Activated CD4-positive, alpha-beta memory T cell treated with anti-CD3 and anti-CD28 coated beads, Interleukin-2, amount 10 ng/mL, durations not matched to agents 7 days and 5 days (primary cell): ENCODE measurements at places on chromosomes 2 and 18. TPM values are rescaled to one million over a fixed set of nuclear protein-coding genes. Genes with fewer than 3 reads are reported as not detected.

GRCh38 chr2:183995632-183996031 lies 602.7 kb upstream of the ZNF804A start:
- H3K4me1 ChIP-seq = no peaks in the 10 kb centered on the region
- H3K36me3 ChIP-seq = no peaks in the 10 kb centered on the region
- no peak overlapping the region for H3K27ac ChIP-seq
- no peaks in the 10 kb centered on the region for H3K27me3 ChIP-seq
- no peak for DNase-seq
- no peak overlapping the region for H3K4me3 ChIP-seq

The TMEM237 gene
- 15.2 TPM for total RNA-seq

The KIAA2012 gene
- not detected for total RNA-seq

The CFAP65 gene
- total RNA-seq = not detected

DNA sequence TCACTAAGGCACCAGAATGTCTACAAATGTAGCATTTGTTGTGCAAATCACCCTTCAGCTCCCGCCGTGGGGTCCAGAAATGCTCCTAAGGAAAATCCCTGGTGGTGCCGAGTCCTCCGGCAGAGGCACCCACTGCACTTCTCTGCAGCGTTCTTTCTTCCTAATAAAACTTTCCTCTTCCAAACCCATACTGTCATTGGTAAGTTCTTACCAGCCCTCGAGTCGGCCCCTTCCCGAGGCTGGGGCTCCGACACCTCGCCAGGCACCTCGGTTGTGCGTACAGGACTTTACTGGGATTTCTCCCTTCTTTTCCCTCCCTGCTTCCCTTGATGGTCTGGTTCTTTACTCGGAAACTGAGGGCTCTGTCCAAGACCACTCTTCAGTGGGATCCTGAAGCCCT lies 10.3 kb upstream of the AGXT start:
- H3K36me3 ChIP-seq = no peaks in the 10 kb centered on the region
- H3K4me3 ChIP-seq = no peak overlapping the region
- no peaks in the 10 kb centered on the region for H3K4me1 ChIP-seq
- H3K27ac ChIP-seq = no peak overlapping the region
- peaks cover 7% of the 10 kb centered on the region for H3K27me3 ChIP-seq
- DNase-seq = no peak

The CRYGC gene
- not detected for total RNA-seq

The IL37 gene
- total RNA-seq = 0.48 TPM

- peaks cover 59% of the 10 kb centered on the region for H3K27me3 ChIP-seq
- no peak overlapping the region for H3K27ac ChIP-seq
- H3K4me1 ChIP-seq = peaks cover 1% of the 10 kb centered on the region
- no peak for DNase-seq
Measured at GRCh38 chr2:176636401-176636800, 367.2 kb downstream of the MTX2 start.

DNA sequence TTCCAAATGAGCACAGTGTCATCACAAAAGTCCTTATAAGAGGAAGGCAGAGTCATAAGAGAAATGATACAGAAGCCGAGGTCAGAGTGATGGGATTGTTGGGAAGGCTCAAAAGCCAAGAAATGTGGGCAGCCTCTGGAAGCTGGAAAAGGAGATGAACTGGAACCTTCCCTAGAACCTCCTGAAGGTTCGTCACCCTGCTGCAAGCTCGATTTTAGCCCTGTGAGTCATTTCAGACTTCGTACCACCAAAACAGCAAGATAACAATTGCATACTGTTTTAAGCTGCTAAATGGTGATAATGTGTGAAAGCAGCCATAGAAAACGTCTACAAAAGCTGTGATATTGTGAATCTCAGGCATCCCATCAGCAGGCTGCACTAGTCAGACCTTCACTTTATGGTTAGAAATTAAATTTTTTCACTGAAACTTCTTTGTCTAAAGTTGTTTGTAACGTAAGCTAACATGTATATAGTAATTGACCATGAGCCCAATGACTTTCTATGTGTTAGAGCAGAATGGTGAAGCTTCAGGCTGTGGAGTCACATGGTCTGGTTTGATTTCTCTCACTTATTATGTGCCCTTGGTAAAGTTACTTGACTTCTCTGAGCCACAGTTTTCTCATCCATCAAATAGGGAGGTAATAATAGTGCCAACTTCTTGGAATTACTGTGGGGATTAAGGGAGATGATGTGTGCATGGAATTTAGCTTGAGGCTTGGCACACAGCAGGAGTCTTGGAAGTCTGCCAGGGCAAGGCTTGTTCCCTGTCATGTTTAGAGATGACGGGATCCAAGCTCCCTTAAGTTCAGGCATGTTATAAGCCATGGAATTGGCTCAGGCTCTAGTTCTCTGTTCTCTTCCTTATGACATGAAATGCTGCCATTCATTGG lies 132.0 kb upstream of the CCDC195 start:
- no peak overlapping the region for H3K4me3 ChIP-seq
- H3K27me3 ChIP-seq = no peaks in the 10 kb centered on the region
- peaks cover 91% of the 10 kb centered on the region for H3K36me3 ChIP-seq

- H3K27me3 ChIP-seq = no peaks in the 10 kb centered on the region
- DNase-seq = no peak
- H3K36me3 ChIP-seq = no peaks in the 10 kb centered on the region
- H3K4me3 ChIP-seq = no peak overlapping the region
Measured at GRCh38 chr18:55688030-55688429, 100.0 kb upstream of the TCF4 start.

DNA sequence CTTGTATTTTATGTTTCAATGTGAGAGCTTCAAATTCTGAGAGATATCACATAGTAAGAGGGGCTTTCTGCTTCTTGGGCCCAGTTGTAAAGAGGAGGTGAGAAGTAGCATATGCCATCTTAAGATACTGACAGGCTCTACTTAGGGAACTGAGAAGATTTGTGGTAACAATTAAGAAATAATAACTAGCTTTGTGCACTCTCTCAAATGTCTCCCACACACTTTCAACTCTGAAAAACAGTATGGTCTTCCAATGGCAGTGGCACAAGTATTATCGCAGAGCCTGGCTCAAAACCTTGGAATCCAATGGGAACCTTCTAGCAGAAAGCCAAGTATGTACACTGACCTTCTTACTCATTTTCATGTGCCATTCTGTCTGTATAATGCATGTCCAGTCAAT lies 80.3 kb upstream of the FAM237A start:
- peaks cover 15% of the 10 kb centered on the region for H3K27me3 ChIP-seq
- H3K27ac ChIP-seq = no peak overlapping the region
- H3K36me3 ChIP-seq = no peaks in the 10 kb centered on the region
- H3K4me1 ChIP-seq = peaks cover 18% of the 10 kb centered on the region
- H3K4me3 ChIP-seq = no peak overlapping the region

- H3K36me3 ChIP-seq = peaks cover 6% of the 10 kb centered on the region
- H3K4me3 ChIP-seq = peak overlapping the region; percentile 79
- H3K4me1 ChIP-seq = peaks cover 36% of the 10 kb centered on the region
- peak; percentile 71 for DNase-seq
Measured at GRCh38 chr2:96870626-96871255, 861 bp upstream of the SEMA4C start.

GRCh38 chr2:177599139-177599688 lies 206.6 kb downstream of the AGPS start:
- H3K4me1 ChIP-seq = peaks cover 6% of the 10 kb centered on the region
- no peak overlapping the region for H3K27ac ChIP-seq
- DNase-seq = no peak
- no peak overlapping the region for H3K4me3 ChIP-seq
- no peaks in the 10 kb centered on the region for H3K27me3 ChIP-seq
- no peaks in the 10 kb centered on the region for H3K36me3 ChIP-seq

The BCL2L11 gene
- 11.4 TPM for total RNA-seq

DNA sequence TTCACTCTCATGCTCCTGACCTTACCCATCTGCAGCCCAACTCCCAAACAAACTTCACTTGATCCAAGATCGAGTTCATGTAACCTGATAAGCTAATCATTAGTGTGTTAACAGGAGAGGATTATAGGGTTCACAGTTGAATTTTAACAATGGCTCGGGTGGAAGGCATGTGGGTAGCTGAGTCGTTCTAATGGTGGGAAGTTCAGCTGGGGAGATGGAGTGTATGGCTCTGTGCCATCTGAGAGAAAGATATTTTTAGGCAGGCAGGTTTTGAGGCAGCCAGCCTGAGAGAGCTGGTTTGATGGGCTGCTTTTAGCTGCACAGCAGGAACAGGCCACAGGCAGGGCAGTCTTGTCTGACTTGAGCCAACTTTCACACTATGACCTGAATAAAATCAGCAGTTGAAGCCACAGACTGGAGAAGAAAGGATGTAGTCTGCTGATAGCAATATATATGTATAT lies 17.7 kb upstream of the NFE2L2 start:
- no peaks in the 10 kb centered on the region for H3K27me3 ChIP-seq
- H3K36me3 ChIP-seq = peaks cover 7% of the 10 kb centered on the region

The C2orf69 gene
- 20.1 TPM for total RNA-seq

GRCh38 chr2:121860033-121860757 lies 104.7 kb downstream of the TSN start:
- H3K4me1 ChIP-seq = no peaks in the 10 kb centered on the region
- DNase-seq = no peak
- no peak overlapping the region for H3K27ac ChIP-seq
- H3K36me3 ChIP-seq = no peaks in the 10 kb centered on the region
- H3K4me3 ChIP-seq = no peak overlapping the region

DNA sequence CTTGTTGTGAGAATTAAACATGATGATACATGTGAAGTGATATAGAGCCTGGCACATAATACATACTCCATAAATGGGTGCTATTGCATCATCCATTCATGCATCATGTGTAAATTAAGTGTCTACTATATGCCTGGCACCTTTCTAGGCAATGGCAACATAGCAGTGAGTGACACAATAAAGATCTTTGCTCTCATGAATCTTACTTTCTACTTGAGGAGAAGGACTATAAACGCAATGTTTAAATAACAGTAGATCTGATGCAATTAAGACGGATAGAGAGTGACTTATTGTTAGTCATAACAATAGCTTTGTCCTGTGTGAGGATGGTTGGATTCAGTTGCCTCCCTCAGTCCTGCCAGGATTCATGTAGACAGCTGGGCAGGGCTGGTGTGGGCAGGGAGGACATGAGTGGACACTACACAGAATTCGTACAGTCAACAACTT lies 88.4 kb upstream of the NPAS2 start:
- no peak overlapping the region for H3K27ac ChIP-seq
- no peak for DNase-seq
- no peaks in the 10 kb centered on the region for H3K36me3 ChIP-seq
- peaks cover 14% of the 10 kb centered on the region for H3K27me3 ChIP-seq

The MAP3K19 gene
- not detected for total RNA-seq
